Stimulated activated CD8-positive, alpha-beta memory T cell treated with anti-CD3 and anti-CD28 coated beads, Interleukin-4, amount 100 ng/mL, for 4 hours (primary cell): ENCODE measurements at places on chromosomes 1 and 21.

- no peak for DNase-seq
Observed at GRCh38 chr1:222372221-222372620, 175.7 kb downstream of the HHIPL2 start.

- no peak for DNase-seq
Observed at GRCh38 chr1:98002288-98002687, 81.5 kb upstream of the DPYD start.

DNA sequence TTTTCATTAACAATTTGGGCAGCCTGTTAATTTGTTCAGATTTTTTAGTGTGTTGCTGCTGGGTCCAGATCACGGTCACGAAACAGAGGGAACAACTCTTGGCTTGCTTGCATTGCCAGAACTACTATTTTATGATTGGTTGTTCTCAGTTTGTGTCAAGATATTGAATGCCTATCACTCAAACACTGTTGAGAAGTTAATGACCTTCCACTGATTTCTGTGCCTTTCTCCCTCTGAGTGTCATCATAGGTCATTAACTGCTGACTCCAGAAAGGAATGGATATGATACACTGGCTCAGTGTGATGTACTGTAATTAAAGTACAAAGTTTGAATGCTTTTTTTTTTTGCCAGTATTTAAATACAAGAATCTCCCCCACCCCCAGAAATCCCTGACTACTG, 9.2 kb downstream of the CHODL start:
- DNase-seq, result no peak

DNA sequence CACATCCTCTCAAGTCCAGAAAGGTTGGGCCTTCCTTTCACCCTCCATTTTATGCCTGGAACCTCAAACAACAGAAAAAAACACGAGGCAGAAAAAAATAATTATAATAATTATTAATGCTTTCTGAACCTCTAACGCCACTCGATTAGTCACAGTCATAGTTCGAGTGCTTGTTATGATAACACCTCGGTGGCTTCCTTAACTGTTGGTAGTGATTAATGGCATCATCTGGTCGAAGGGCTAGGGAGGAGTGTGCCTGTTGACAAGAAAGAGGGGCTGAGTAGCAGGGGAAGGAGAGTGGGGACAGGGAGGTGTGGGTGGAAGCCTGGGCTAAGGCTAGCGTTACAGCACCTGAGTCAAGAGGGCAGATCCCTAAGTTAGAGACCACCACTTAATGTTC, 21.3 kb upstream of the IL10 start:
- no peak for DNase-seq

GRCh38 chr1:67371681-67372080, 58.5 kb downstream of the SERBP1 start:
- DNase-seq, result no peak

GRCh38 chr1:50548243-50548642, 125.0 kb upstream of the DMRTA2 start:
- DNase-seq, result no peak

- no peak for DNase-seq
Observed at GRCh38 chr1:175204330-175204729, 11.8 kb upstream of the KIAA0040 start.
